Right renal cortex interstitium (tissue), 3 donors: ENCODE measurements at places on chromosomes 6 and 20. TPM values are rescaled to one million over a fixed set of nuclear protein-coding genes. Genes with fewer than 3 reads are reported as not detected.

GRCh38 chr6:149457316-149457884, 27.4 kb downstream of the ZC3H12D start:
- DNase-seq: no peak

DNA sequence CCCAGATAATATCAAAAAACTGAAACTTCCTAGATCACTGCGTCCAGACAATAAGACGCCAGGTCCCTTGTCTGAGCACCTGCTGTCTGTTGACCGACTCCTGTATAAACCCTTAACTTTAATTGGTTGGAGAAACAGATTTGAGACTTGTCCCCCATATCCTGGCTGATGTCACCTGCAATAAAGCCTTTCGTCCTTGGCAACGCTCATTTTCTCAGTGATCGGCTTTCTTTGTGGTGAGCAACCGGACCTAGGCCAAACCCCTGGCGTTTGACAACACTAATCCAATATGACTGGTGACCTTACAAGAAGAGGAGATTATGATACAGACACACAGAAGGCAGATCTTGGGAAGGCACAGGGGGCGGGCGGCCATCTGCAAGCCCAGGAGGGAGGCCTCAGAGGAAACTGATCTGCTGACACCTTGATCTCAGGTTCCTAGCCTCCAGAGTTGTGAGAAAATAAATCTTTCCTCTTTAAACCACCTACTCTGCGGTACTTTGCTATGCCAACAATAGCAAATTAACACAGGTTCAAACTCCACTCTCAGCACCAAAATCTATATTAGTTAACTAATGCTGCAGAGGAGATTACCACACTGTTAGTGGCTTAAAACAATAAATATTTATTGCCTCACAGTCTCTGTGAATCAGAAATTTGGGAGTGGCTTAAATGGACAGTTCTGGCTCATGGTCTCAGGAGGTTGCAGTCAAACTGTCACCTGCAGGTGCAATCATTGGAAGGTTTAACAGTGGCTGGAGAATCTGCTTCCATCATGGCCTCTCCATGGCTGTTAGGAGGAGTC, 178.7 kb downstream of the OTOR start:
- no peak for DNase-seq

GRCh38 chr6:87483929-87484328, 11.2 kb downstream of the SLC35A1 start:
- DNase-seq: no peak

The RGL2 gene
- 95.5 TPM for polyA plus RNA-seq

The EEF1E1 gene
- 63.2 TPM for polyA plus RNA-seq
